ENCODE measurements at places on chromosomes 12 and 14.

DNA sequence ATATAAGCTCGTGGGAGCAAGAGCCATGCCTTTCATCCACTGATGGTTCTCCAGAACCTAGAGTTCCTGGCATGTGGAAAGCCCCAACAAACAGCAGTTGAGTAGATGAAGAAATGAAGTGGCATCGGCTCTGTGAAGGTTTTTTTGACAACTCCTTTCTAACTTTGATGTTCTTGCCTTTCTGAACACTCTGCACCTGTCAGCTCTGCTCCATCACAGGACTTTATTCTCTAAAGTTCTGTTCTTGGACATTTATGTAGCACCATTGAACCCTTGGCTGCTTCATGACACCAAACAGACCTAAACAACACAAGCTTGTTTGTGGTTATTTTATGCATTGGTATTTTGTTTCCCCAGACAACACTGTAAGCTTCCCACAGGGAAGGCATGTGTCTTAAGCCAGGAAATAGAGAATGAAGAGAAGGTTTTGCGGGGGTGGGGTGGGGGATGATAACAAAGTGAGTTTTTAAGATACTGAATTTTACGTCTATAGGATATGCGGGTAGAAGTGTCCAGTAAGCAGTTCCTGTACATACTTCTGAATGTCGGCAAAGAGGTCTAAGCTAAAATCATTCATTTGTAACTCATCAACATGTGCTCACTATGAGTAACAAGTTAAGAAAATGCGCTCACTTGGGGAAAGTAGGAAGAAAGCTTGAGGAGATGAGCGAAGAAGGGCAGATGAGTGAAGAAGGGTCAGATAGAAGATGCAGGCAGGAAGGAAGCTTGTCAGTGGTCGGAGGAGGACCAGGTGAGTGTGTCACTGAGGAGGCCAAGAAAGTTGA is 146.0 kb upstream of the PLEKHG7 start:
- DNase-seq: no peak

DNA sequence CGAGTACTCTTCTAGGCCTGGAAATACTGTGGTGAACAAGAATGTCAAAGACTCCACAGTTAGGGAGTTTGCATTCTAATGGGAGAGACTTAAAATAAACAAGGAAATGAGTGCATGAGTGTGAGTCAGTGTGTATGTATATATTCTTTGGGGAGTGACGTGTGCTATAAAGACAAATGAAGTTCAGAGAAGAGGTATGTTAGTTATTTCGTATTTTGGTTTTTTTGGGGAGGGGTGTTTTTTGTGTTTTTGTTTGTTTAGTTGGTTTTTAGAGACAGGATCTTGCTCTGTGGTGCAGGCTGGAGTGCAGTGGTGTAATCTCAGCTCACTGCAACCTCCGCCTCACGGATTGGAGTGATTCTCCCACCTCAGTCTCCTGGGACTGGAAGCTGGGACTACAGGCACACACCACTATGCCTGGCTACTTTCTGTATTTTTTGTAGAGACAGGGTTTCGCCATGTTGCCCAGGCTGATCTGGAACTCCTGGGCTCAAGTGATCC is 74.3 kb downstream of the SRGAP1 start:
- no peak for DNase-seq

- DNase-seq: no peak
Observed at GRCh38 chr14:31894351-31894750, 182.8 kb upstream of the ARHGAP5 start.

GRCh38 chr14:95269493-95269892 is 50.2 kb downstream of the CLMN start:
- no peak for DNase-seq
